D341Med (cell line): ENCODE measurements at places on chromosomes 7 and 10.

- DNase-seq = no peak
These were observed 212.1 kb upstream of the PRSS58 start for GRCh38 chr7:142469696-142470543.

- no peak for DNase-seq
These were observed 164.9 kb downstream of the DGKI start for GRCh38 chr7:137681657-137682562.

DNA sequence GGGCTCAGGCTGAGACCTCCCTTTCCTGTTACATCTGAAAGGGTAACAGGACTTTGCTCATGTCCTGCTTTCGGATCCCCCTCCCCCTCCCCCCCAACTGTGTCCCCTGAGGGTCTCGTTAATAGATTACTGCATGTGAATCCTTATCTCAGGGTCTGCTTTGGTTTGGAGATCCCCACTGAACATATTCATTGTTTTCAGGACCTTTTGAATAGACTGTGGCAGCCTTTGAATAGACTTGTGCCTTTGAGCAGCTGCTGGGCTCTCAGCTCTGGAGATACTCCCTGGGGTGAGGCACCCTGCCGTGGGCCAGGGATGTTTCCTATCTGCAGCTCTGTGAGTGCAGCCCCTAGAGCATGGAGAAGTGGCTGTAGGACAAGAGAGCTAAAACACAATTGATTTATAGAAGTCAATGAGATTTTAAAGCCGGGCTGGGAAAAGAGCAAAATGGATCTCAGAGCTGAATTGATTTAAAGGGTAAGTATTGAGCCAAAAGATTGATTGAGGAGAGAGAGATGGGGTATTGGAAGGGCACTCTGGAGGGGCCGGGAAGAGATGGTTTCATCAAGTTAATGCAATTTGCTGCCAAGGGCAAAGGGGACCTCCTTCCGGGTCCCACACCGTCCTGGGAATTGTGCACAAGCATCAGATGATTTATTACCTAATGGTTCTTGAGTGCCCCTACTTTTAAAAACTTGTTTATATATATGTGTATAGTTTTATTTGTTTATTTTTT, 9.9 kb downstream of the ARHGAP22 start:
- no peak for DNase-seq

GRCh38 chr7:43691611-43692010, 37.7 kb downstream of the COA1 start:
- DNase-seq = no peak

DNA sequence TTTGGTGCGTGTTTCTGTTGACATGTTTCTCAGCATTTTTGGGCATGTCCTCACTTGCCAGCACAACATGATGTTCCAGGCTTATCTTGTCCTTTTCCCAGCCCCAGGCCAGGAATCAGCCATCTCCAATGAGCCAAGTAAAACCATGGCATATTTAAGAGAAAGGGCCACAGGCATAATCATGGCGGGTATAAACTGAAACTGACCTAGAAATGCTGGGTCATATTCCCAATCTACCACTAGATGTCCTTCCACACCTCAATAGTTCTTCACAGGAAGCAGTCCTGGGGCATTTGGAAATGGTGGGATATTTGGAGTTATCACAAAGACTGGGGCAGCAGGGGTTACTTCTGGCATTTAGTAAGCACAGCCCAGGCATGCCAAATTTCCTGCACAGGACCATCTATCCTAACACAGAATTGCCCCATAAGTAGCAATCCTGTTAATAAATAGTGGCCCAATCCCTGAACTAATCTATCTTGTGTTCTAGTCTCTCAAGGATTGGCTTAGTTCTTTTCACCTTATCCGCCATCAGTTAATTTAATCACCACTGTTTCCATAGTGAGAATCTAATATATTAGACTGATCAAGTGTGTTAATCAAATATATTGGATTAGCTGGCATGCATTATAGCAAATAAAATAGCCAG, 101.6 kb downstream of the NPSR1 start:
- DNase-seq = peak; percentile 64

DNA sequence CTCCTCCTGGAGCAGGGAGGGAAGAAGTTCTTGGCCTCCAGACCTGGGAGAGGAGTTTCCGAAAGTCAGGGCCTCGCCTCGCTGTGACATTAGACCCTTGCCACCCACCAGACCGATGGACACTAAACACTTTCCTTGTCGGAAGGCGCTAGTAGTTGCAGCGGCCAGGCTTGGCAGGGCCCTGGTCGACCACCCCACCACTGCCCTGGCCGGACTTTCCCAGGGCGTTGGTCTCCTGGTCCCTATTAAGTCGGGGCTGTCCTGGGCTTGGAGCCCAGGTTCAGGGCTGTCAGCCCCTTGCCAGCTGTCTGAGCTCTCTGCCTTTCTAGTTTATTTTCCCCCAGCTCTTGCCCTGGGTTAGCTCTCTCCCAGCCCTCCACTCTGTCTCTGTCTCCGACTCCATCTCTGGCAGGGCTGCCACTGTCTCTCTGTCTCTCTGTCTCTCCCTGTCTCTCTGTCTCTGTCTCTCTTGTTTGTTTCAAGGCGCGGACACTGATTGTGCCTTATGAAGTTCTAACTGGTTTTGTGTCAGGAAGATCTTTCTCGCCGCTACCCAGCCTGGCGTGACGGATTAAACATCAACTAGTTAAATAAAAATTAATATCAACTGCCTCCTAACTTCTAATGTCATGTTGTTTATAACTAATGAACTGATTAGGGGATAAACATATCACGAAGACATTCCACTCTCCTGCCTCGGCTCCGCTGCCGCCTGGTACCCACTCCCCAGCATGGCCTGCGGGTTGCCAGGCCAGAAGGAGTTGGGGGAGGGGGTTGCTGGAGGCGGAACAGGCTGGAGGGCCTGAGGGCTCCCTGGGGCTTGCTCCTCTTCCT, 13.8 kb upstream of the PAX2 start:
- no peak for DNase-seq
